DMS153 (cell line): ENCODE measurements at places on chromosomes 12 and 14.

- DNase-seq = no peak
These were observed 81.6 kb downstream of the MYRFL start for GRCh38 chr12:69906411-69907216.

DNA sequence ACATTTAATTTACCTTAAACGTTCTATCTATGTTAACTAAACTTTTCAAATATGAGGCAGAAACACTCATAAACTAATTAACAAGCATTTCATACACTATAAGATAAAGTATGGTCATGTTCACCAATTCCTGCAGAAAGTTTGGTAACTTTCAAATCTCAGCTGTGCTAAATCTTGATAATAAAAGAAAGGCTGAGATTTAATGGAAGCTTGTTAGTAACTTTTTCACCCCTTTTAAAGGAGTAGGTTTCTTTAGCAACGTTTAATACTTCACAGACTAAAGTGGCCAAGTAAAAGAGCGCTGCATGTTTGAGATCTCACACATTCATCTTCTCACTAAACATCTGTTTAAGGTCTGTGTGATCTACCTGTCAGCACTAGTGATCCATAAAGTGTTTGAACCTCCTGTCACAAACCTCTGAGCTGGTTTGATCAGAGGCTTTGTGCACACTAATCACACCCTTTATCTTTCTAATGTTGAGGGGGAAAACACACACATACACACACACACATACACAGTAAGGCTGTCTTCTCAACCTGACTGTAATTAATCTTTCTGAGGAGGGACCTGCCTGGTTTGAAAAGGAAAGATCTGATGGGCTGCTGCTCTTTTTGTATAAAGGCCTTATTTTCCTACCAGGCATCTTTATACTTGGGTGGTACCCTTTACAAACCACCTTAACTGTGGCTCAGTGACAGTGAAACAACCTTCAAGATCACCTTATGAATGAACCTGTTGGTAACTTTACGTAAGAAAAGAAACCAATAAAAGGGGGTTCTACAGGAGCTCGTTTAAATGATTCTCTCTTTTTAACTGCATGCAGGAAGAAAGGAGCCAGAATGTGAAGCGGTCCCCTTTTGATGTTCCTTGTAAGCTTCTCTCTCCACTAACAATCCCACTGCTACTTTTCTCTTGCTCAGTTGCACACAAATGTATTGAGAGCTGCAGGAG, 244.2 kb downstream of the SOX5 start:
- no peak for DNase-seq

DNA sequence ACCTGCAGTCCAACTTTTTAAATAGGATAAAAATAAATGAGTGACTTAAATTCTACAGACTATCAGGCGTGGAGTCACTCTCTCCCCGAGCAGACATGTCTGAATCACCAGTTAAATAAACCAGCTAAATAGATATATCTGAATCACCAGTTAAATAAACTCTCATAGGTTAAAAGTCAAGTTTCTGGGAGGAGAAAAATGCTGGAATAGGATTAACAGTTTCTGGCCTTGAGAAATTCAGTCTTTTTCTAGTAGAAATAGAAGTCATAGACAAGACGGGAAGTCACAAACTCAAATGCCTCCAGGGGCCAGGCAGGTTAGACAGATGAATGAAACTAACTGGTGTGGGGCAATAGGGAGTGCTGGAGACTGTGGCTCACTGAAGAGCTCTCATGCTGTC, 258.6 kb upstream of the TMEM132C start:
- no peak for DNase-seq

- no peak for DNase-seq
These were observed 35.3 kb upstream of the CSRNP2 start for GRCh38 chr12:51118706-51119105.

DNA sequence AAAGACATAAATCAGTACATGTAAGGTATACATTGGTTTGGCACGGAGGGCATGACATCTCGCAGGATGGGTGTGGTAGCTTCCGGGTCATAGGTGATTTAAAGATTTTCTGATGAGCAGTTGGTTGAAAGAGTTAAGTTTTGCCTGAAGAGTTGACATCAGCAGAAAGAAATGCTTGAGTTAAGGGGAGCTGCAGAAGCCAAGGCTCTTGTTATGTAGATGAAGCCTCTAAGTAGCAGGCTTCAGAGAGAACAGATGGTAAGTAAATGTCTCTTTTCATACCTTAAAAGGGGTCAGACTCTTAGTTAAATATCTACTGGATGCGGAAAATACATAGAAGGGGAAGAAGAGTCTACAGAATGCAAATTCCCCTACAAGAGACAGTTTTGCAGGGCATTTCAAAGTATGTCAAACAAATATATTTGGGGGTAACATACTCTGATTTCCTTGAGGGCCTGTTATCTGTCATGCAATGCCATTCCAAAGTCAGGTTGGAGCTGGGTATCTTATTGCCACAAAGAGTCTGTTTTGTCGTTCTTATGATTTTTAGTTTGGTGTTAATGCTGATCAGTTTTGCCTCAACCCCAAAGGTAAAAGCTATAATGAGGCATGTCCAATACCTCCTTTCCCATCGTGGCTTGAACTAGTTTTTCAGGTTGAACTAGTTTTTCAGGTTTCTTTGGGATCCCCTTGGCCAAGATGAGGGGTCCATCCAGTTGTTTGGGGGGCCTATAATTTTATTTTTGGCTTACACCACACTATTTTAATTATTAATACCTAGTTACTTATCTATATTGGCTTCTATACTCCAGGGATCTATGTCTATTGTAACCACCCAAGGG, 67.0 kb downstream of the PTHLH start:
- no peak for DNase-seq

DNA sequence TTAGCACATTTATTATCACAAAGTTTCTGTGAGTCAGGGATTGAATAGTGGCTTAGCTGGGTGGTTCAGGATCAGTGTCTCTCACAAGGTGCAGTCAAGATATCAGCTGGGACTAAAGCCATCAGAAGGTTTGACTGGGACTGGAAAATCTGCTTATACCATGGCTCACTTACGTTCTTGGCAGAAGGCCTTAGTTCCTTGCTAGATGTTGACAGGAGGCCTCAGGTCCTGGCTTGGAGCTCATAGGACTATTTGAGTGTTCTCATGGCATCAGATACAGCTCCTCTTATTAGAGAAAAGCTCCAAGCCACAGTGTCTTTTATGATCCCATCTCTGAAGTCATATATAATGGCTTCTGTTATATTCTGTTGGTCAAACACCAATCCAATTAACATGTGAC, 127.3 kb downstream of the SLC6A15 start:
- DNase-seq = no peak

DNA sequence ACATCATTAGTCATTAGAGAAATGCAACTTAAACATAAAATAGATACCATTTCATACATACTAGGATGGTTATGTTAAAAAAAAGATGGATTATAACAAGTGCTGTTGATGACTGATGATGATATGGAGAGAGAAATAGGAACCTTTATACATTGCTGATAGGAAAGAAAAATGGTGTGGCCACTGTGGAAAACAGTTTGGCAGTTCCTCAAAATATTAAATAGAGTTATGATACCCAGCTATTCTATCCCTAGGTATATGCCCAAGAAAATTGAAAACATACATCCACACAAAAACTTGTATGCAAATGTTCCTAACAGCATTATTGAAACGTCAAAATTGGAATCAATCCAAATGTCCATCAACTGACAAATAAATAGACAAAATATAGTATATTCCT, 170.1 kb downstream of the ADAMTS20 start:
- DNase-seq = no peak

- DNase-seq = no peak
These were observed 155.5 kb downstream of the PRKCH start for GRCh38 chr14:61476754-61477410.
